Stimulated activated CD4-positive, alpha-beta T cell treated with anti-CD3 and anti-CD28 coated beads, TNF-alpha, amount 100 ng/mL, for 24 hours (primary cell): ENCODE measurements at places on chromosomes 7 and 10.

- DNase-seq = no peak
Observed at GRCh38 chr7:98312201-98312600, 30.7 kb downstream of the BRI3 start.

GRCh38 chr10:33802566-33802965 is 468.1 kb upstream of the NRP1 start:
- DNase-seq = no peak

- no peak for DNase-seq
Observed at GRCh38 chr10:125451319-125451718, 231.6 kb downstream of the TEX36 start.

DNA sequence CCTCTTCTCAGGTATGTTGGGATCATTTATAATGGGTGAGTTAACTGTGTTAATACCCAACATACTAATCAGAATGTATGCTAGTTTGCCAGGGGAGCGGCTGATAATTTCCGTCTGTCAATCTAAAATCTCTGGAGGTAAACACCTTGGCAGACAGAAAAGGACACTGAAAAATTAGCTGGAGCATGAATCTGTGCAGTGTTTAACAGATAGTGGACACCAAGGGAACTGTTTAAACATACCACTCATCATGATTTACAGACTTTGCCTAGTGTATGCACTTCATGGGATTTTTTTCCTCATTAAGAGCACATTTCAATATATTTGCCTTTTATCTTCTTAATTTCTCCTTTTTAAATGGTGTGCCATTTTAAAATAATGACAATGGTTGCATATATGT is 68.2 kb downstream of the SLC13A1 start:
- no peak for DNase-seq

DNA sequence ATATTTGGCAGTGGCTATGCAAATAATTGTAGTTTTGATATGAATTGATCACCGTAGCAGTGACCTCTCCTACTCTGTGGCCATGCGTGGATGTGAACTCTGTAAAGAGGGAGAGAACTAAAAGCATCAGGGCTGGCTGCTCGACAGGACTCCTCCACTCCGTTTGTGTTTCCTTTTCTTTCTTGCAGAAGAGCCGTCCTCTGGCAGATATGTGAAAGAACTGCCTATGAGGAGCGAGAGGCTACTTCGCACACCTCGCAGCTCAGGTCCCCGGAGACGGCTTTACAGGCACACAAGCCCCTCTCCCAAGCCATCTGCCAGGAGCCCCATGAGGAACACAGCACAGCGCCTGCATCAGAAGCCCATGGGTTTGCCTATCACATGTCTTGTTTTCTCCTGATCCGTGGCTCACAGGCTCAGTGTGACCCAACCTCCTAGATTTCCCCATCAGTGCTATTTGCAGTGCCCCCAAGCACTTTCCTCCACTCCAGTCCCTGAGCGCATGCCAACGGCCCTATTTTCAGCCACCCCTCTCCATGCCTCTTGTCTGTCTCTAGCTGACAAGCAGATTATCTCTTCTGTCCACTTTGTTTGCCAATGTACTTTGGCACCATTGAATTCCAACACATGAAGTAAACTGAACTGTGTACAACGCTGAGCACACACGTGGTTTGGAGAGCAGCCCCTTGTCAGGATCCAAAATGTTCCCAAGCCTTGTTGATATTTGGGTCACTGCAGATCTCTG is 164.3 kb upstream of the AKR1E2 start:
- DNase-seq = no peak

- DNase-seq = no peak
Observed at GRCh38 chr10:91126471-91126870, 94.0 kb upstream of the PCGF5 start.

DNA sequence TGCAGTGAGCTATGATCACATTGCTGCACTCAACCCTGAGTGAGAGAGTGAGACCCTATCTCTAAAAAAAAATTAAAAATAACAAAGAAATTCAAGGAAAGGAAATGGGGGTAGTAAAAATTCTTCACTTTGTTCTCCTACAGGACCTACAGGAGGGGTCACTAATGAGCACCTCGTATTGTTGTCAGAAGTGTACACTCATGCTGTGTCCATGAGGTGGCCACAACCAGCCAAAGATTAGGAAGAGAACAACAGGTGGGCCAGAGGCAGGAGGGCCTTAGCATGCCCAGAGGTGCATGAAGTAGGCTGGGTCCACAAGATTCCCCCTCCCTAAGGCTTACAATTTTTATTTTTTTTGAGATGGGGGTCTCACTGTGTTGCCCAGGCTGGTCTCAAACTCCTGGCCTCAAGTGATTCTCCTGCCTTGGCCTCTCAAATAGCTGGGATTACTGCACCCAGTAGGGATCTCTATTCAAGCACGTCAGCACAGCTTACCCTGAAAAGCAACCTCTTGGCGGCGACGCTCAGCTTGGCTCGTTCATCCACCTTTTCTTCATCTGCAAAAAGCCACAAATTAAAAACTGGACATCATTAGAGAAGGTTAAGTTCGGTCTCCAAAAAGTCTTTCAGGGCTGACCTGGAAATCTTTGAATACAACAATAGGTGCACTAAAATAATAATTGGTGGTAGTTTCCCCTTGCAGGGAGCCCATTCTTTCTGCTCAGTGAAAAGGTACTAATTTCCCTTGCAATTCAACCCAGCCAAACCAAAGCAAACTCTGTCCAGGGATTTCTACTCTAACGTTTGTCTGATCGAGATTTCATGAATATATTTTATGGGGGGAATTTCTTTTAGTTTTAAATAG is 104.4 kb downstream of the SVIL start:
- no peak for DNase-seq

DNA sequence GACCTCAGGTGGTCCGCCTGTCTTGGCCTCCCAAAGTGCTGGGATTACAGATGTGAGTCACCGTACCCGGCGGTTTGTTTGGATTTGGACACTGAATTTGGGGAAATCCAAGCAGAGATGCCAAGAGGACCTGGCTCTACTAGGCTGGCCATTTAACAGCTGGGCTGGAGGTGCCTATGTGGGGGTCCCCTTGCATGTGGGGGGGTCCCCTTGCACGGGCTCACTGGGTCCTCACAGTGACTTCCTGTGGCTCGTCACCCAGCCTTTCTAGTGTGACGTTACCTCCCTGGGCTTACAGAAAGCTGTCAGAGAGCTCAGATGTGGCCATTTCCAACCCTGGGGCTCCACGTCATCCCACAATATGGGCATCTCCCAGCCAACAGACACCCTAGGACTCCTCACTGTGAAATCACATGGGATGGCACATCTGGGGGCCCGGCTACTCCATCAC is 49.3 kb upstream of the GNA12 start:
- no peak for DNase-seq

GRCh38 chr10:95445223-95445836 is 115.8 kb downstream of the SORBS1 start:
- DNase-seq = no peak

DNA sequence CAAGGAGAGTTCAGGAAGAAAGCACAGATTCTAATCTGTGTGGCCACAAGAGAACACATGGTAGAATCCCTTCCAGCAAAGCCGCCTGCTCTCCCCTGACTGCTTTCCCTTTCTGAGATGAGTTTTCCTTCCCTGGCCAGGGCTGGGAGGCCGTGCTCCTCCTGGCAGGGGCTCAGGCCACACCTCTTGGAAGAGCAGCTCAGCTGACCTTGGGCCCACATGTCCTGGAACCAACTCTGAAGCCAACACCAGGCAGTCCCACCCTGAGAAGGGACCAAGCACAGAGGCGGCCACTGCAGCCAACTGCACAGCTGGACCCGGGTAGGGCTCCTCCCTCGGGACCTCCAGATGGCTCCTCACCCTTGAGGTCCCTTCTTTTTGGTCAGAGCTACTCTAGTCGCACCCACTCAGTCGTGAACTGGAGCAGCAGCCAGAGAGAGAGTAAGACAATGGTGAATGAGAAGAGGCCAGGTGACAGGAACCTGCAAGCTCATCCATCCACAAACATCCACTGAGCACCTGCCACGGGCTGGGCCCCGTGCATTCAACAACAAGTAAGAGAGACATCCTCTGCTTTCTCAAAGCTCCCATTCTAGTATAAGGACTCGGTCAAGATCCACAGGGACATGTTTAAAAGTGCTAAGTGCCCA is 40.3 kb downstream of the FAM53B start:
- no peak for DNase-seq

DNA sequence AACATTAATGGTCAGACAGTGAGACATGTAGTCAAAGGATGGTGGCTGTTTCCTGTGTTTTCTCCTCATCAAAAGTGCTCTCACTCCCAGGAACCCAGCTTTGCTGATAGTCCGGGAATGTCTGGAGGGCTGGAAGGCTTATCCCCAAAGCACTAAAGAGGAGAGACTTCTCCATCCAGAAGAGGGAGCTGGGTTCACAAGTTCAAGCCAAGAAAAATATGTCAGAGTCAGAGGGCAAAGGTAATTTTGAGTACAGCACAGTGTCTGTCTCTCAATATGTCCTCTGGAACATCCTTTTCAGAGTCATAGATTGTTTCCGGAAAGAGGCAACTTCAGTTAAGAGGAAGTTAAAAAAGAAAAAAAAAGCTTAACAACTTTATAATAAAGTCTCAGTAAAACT is 281.5 kb upstream of the PHYHIPL start:
- DNase-seq = no peak

DNA sequence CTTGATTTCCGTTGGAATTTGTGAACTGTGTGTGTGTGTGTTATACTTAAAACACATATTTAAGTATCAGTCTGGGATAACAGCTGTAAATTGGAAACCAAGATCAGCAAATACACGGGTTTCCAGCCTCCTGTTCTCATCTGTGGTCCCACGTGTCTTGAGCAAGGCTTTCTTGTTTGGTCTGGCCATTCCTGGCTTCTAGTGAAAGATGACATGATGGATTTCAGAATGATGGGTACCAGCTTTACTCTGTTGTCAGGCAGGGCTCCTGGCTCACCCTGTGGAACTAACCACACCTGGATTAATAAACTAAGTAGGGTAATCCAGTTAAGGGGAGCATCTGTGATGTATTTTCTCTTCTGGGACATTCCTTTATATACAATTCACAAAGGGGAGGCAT is 346.2 kb upstream of the AOAH start:
- no peak for DNase-seq

GRCh38 chr10:129769381-129770116 is 194.5 kb downstream of the EBF3 start:
- DNase-seq = no peak

DNA sequence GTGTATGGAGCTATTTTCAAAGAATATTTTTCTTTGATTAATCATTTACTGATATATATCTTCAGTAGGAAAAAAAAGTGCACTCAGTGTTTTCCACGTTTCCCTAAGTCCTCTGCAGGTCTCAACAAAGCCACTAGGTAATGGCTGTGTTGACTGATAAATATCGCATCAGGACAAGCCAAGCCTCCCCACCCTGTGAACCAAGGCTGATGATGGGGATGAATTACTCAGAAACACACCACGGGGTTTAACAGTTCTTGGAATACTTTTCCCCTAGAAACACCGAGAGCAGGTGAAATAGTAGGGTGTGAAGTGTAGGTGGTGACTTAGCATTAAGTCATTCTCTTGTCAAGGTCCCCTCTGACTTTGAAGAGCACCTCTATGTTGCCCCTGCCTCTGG is 423.5 kb upstream of the IGFBP3 start:
- no peak for DNase-seq

- no peak for DNase-seq
Observed at GRCh38 chr7:127353897-127354296, 38.6 kb downstream of the ZNF800 start.

DNA sequence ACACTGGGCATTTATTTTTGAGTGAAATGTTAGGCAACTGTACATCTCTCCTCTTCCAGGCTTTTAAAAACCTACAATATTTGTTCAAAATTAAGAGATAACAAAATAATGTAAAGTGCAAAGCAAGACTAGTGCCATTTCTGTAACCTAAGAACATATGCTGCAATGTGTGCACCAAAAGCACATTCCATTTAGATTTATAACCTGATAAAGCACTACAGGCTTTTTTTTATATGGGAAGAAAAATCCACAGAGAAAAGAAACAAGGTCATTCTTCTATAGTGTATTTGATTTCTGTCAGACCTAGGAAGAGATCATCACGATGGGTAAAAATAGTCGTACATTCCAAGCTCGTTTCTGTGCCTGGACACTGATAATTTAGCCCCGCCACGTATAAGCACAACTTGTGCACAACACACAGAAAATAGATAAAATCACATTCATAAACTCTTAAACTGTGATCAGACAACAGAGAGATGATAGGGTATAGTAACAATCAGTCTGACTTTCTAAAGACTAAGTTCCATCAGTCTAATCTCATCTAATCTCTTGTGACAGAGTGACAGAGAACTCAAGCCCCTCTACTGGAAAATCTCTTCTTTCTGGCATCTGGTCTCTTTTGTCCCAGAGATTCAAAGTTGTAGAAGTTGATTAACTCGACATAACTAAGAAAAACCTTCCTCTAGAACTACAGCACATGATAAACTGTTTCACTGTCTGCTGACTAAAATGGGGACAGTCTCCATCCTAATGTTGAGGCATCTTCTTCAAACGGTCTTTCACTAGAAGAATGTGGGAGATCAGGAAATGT is 6.7 kb downstream of the LAMB1 start:
- no peak for DNase-seq

- DNase-seq = no peak
Observed at GRCh38 chr7:117562759-117563158, 82.9 kb downstream of the CFTR start.

- DNase-seq = no peak
Observed at GRCh38 chr7:144378651-144379050, 23.4 kb downstream of the ARHGEF5 start.

- no peak for DNase-seq
Observed at GRCh38 chr7:36303202-36304098, 86.2 kb upstream of the ANLN start.

GRCh38 chr10:124558339-124559321 is 97.0 kb downstream of the LHPP start:
- DNase-seq = no peak

DNA sequence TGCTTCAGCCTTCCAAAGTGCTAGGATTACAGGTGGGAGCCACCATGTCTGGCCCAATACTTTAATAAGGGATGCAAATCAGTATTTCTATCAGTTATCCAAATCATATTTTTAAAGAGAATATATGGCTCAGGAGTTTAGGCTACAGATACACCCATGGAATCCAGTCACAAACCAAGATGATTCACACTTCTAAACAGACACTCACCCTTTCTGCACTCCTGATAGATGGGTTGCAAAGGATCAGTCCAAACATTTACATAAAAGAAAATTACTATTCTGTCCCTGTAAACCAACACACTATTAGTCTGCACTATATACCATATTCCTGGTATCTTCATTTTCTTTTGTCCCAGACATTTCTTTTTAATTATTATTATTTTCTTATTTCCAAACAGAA is 2.2 kb downstream of the MORN4 start:
- no peak for DNase-seq

DNA sequence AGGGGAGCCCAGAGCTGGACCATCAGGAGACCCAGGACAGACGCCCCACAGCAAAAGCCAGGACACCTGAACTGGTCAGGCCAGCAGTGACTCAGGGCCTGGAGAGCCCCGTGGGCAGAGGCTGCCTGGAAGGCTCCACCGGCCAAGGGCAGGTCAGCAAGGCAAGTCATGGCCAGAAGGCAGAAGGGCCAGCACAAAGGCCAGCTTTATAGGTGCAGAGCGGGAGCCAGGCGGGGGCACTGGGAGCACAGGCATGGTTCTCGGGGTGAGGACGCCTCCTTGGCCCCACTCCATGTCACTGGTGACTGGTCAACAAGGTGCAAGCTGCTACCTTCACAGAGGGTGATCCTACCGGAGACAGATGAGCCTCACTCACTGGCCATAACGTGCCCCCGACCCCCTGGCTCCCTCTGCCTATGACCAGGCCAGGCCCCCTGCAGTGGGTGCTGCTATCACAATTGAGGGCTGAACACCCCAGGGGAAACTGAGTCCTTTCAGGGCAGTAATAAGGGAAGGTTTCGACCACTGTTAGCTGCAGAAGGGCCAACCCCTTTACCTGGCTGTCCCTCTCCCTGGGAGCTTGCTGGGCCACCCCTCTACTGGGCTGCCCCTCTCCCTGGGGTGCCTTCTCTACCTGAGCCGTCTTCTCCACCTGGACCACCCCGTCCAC is 317.4 kb downstream of the PTPRN2 start:
- no peak for DNase-seq
